ENCODE measurements at places on chromosomes 7 and 10.

- no peak for DNase-seq
Measured at GRCh38 chr7:120582916-120583315, 275.0 kb downstream of the TSPAN12 start.

DNA sequence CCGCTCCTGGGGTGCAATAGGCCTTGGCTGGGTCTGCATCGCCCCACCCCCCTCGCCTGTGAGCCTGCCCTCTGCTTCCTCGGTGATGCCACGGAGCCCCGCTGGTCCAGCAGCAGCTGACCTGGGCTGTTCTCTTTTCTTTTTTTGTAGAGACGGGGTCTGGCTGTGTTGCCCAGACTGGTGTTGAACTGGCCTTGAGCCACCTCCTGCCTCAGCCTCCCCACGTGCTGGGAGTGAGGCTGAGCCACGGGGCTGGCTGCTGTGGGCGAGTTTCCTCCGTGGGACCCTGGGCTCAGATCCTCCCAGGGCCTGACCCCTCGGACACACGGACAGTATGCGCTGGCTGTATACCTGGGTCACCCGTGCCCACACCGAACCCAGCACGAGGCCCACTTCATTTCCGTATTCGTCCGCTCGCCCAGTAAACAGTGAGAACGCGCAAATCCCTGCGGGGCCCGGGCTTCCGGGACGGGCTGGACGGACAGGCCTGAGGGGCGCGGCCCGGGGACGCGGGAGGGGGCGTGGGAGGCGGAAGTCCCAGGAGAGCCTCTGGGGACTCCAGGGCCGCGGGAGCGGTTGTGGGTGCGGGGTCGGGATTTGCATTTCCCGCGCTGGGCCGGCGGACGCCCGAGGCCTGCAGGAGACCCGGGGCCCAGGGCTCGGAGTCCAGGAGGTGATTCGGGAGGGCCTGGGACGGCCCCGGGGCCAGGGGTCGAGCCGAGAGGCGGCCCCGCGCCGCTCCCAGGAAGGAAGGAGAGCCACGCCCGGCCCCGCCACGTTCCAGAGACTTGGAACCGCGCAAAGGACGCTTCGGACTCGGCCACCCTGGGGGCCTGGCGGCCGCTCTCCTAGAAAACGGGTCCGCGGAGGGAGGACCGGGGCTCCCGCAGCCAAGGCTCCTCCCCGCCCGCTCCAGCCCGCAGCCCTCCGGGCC lies 57.7 kb upstream of the DNAJB6 start:
- DNase-seq: no peak

DNA sequence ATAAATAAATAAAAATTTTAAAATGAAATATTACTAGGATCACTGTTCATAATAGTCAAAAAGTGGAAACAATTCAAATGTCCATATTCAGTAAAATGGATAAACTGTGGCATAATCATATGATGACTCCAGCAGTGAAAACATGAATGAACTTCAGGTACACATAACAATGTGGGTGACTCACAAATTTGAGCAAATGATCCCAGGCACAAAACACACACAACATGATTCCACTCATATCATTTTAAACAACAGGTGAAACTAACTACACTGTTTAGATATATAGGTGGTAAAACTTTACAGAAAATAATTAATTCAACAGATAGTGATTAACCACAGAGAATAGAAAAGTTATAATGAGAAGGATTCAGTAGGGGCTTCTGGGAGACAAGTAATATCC lies 14.7 kb upstream of the SAMD8 start:
- DNase-seq: no peak

DNA sequence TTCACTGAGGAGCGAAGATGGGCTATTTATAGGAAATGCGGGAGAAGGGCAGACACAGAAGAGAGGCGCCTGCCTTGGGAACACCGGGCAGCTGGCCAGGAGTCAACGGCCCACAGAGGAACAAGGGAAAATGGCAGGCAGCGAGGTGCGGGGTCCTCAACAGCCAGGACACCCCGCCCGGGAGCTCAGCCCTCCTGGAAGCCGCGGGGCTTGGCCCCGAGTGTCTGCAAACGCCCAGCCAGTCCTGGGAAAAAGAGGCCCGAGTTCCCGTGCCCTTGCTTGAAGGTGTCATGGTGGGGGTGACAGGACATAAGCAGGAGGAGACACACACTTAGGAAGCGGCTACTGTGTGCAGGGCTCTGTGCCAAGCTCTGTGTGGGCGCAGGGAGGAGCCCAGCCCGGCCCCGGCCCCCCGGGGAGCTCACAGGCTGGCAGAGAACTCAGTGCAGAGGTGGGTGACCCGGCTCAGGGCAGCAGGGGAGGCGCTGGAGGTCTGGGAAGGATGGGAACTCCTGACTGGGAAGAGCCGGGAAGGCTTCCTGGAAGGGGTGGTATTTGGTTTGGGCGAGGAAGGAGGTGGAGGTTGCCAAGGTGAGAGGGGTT lies 79.9 kb downstream of the ELFN1 start:
- no peak for DNase-seq

GRCh38 chr7:2947058-2947780 lies 96.4 kb downstream of the CARD11 start:
- DNase-seq: no peak

GRCh38 chr7:147106746-147107145 lies 990.1 kb downstream of the CNTNAP2 start:
- no peak for DNase-seq

GRCh38 chr10:79268161-79268601 lies 79.1 kb upstream of the PPIF start:
- DNase-seq: no peak

DNA sequence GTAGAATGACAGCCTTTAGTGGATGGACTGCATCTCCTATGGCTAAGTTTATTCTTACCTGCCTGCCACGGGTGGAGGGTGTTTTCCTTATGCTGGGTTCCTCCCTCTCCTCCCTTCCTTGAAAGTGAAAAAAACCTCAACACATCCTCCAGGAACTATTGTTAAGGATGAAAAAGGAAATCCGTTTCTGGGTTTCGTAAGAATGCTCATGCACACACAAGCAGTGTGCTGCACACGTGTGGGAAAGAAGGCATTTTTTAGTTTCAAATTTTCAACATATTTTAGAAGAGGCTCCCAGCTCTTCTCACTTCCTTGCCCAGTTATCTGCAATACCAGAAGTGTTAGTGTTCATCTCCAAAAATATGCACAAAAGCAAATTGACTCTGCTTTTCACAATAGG lies 90.6 kb downstream of the FAM171A1 start:
- no peak for DNase-seq

GRCh38 chr7:26379711-26380110 lies 88.0 kb downstream of the SNX10 start:
- DNase-seq: no peak

DNA sequence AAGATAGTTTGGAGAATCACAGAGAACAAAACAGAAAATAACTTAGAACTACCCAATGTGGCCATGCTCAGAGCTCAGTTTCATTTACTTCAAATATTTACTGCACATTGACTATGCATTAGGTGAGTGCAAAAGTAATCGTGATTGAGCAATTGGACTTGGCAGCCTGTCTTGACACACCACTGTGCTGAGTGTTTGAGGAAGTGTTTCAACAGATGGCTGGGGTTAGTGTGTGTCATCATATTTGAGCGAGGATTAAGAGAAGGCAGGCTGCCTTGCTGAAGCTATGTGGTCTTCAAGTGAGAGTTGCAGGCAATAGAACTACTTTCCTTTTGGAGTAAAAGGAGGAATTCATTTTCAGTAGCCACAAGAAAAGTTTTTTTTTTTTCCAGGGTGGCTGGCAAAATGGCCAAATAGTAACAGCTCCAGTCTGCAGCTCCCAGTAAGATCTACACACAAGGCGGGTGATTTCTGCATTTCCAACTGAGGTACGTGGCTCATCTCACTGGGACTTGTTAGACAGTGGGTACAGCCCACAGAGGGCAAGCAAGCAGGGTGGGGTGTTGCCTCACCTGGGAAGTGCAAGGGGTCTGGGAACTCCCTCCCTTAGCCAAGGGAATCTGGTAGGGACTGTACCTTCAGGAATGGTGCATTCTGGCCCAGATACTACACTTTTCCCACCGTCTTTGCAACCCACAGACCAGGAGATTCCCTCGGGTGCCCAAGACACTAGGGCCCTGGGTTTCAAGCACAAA lies 37.6 kb downstream of the AKR1C4 start:
- peak; percentile 45 for DNase-seq

DNA sequence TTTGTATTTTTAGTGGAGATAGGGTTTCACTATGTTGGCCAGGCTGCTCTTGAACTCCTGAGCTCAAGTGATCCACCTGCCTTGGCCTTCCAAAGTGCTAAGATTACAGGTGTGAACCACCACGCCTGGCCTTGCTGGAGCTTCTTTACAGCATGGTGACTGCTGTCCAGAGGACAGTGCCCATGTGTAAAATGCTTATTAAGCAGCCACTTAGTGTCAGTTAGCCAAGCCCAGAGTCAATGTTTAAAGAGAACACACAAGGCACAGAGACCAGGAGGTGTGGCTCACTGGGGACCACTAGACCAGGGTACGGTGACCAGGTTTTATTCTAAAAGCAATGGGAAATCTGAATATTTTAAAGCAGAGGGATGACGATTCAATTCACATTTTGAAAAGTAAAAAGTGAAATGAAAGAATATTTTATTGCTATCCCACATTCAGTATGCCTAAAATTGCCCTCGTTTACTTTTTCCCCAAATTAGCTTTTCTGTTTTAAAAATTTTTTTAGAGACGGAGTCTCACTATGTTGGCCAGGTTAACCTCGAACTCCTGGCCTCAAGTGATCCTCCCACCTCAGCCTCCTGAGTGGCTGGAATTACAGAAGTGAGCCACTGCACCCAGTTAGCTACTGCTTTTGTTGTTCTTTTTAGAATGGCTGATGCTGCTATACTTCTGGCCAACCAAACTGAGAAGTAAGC lies 172.8 kb downstream of the NRP1 start:
- DNase-seq: no peak

DNA sequence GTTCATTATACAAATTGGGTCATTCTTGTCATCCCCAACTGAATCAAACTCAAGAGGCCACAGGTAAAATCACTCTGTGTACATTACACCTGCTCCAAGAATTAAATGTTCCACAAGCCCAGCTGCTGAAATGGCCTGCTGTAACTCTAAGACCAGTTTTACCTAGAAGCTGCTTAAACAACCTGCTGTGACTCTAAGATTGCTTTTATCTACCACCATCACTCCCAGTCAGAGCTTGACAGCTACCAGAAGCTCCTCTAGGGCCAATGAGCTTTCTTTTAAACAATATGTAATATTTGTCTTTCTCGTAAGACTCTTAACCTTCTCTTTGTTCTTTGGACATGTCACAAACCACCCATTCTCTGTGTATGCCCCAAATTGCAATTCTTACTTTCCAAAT lies 141.8 kb upstream of the LRGUK start:
- DNase-seq: no peak

GRCh38 chr7:4774658-4775249 lies 669 bp upstream of the AP5Z1 start:
- no peak for DNase-seq

DNA sequence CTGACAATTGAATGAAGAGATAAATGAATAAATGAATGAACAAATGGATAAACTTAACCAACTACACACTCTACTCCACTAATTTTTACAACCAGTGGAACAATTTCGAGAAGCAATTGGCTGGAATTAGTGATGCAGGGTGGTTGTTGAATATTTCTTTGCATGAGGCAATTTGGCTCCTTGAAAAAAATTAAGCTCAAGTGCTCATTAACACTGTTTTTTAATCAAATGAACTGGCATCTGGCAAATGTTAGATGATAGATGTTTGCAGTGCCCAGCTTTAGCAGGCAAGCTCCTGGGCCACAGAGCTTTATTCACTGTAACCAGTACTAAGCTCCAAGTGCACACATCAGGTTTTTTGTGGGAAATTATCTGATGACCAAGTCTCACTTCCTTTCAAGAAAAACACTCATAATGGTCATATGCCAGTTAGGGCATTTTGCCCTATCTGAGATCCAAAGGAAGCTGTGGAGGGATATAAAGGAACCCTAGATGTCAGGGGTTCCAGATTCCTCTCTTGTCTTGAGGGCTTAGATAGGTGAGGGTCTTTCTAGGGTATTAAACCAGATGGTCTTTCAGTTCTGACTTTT lies 16.4 kb upstream of the ADD3 start:
- no peak for DNase-seq

- no peak for DNase-seq
Measured at GRCh38 chr7:22430457-22430856, 69.5 kb downstream of the STEAP1B start.

GRCh38 chr10:5314840-5315239 lies 49.9 kb upstream of the UCN3 start:
- DNase-seq: no peak

GRCh38 chr7:50321487-50322067 lies 17.1 kb downstream of the IKZF1 start:
- DNase-seq: no peak

GRCh38 chr7:124570558-124570957 lies 195.0 kb downstream of the GPR37 start:
- DNase-seq: no peak

- no peak for DNase-seq
Measured at GRCh38 chr10:125015356-125015944, 73.5 kb downstream of the ZRANB1 start.

DNA sequence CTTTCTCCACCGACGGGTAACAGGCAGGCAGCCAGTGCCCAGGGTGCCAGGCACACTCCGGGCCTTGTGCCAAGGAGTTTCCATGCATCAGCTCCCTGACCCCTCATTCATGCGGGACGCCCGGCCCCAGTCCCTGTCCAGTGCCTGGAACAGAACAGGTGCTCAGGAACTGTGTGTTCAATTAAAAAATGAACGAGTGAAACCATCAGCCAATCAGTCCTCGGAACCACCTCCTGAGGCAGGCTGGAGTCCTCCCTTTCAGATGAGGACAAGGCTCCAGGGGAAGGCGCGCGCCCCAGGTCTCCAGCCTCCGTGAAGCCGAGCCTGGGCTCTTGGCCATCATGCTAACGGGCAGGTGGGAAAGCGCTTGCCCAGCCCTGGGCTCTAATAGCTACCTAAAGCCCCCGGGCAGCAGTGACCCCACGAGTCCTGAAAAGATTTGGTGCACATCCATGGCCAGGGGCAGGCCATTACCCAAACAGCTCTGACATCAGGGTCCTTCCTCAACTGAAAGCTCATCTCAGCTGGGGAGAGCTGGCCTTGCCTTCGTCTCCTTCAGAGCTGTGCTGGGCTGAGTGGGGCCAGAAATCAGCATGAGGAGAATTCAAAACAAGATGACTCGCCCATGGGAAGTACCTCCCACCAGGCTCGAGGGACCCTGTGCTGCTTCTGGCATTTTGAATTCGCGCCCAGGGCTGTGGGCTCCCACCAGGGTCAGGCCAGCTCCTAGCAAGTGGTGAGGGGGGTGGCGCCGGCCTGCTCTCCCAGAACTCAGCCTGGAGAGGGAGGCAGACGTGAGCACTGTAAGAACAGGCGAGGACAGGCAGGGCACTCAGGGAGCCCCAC lies 200.5 kb downstream of the MAD1L1 start:
- no peak for DNase-seq

DNA sequence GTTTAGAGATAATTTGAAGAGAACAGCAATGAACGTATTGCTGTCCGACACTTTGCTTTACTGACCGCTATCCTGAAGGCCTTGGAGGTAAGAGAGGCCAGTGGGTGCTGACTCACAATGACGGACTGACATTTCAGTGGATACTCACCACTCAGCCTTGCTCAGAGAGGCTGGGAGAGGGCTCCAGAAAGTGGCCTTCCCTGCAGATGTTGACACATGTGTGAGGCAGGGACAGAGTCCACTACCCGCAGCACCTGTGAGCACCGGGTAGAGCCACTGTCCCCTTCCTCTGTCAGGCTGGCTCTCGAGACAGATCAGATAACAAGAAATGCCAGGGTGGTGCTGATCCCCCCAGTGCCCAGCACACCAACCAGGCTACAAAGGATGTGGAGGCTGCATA lies 75.0 kb downstream of the GPR26 start:
- no peak for DNase-seq
